ENCODE measurements at places on chromosomes 1 and 21.

- DNase-seq: no peak
Observed at GRCh38 chr1:102821707-102822106, 286.6 kb downstream of the COL11A1 start.

GRCh38 chr21:44596068-44596725 is 3.9 kb upstream of the KRTAP10-6 start:
- no peak for DNase-seq

DNA sequence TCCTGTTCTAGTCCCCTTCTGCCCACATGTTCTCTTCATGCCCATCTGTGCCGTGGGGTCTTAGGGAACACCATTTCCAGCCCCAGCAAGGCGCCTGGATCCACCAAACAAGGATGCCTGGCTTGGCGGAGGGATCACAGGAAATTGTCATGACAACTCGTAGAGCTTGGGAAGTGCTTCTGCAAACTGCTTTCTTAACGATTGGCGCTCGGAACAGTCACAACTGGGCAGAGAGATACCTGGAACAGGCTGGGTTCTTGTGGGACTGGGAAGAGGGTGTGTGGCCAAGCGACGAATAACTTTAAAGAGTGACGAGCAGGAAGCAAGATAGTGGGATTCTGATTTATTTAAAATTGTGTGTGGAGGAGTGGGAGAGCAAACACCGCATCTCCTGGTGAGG is 329.8 kb downstream of the RPS6KC1 start:
- no peak for DNase-seq

- no peak for DNase-seq
Observed at GRCh38 chr21:34203851-34204420, 130.6 kb downstream of the MRPS6 start.

DNA sequence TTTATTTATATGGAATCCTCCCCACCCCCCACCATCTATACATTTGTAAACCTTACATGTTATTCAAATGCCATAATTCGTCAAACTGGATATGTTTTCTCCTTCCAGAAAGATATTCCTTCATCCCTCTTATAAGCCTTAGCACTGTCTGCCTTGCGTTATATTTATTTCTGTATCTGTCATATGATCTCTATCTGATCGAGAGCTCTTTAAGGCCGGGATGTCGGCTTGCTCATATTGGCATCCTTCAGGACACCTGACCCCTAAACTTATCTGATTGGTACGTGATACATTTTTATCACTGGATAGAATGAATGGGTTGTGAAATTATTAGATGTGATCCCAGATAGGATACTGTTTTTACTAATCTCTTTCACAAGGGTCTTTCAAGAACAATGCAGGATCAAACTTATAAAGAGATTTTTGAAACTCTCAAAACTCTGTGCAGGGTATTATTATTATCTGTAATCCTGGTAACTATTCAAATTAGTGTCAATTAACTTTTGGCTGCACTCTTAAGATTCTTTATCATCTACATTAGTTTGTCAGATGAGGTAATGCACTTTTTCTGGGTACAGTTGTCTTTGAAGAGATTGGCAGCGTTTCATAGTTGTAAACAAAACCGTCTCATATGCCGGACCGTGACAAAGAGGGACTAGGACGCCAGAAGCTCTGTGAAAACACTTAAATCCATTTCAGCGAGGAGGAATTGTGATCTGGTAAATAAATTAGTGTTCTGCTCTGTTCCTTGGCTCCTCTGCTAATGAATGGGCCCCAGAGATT is 152.0 kb downstream of the KIF26B start:
- no peak for DNase-seq

GRCh38 chr1:32773764-32774463 is 43.2 kb downstream of the YARS1 start:
- no peak for DNase-seq

- DNase-seq: no peak
Observed at GRCh38 chr1:229691362-229691761, 65.3 kb downstream of the URB2 start.

GRCh38 chr1:20322081-20322824 is 31.6 kb downstream of the VWA5B1 start:
- DNase-seq: no peak

GRCh38 chr1:169109561-169110134 is 3.2 kb downstream of the ATP1B1 start:
- DNase-seq: no peak

- peak; percentile 73 for DNase-seq
Observed at GRCh38 chr1:226602186-226603021, 53.8 kb downstream of the STUM start.

DNA sequence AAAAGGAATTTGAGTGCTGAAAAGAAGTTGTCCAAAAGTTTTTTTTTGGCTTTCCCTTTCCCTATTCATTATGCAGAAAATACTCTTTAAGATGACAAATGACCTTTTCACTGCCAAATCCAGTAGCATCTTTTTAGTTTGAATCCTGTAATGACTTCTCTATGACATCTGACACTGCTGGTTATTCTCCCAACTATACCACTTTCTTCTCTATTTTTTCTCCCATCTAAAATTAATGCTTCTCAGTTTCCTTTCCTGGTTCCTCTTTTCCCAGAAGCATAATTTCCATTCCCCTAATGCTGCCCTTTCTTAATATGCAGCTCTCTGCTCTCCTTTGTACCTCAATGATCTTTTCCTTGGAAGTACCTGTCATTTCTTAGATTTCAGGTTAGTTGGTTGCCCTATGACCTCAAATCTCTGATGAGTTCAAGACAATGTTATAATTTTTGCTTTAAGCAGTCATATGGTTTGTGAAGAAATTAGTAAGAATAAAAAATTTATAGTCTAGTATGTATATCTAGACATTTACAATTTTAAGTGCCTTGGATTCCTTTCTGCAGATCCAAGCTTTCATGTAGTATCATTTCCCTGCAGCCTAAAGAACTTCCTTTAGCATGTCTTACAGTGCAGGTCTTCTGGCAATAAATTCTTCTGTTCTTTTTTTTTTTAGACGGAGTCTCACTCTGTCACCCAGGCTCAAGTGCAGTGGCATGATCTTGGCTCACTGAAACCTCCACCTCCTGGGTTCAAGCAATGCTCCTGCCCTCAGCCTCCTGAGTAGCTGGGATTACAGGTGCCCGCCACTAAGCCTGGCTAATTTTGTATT is 150.8 kb downstream of the CDC42BPA start:
- DNase-seq: no peak

DNA sequence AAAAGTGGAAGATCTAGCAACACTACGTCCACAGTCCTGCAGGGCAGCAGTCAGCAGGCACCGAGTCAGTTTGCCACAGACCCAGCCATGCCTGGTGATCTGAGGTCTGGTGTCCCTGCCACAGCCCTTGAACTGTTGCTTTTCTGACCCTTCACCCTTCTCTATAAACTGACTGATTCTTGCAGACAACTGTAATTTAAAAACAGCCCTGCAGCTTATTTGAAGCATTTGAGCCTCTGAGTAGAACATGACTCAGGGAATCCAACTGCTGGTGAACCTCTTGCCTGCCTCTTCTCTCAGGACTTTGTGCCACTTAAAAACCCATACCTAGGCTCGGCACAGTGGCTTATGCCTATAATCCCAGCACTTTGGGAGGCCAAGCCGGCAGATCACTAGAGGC is 107.2 kb downstream of the EDEM3 start:
- no peak for DNase-seq

GRCh38 chr1:64549464-64550239 is 79.7 kb downstream of the CACHD1 start:
- no peak for DNase-seq

GRCh38 chr1:2433936-2434655 is 21.7 kb upstream of the PEX10 start:
- no peak for DNase-seq

- DNase-seq: no peak
Observed at GRCh38 chr21:35178827-35179226, 129.7 kb upstream of the RUNX1 start.

GRCh38 chr1:53628286-53628955 is 110.5 kb downstream of the GLIS1 start:
- no peak for DNase-seq

GRCh38 chr1:63523738-63524137 is 413 bp downstream of the EFCAB7 start:
- DNase-seq: no peak

All from fibroblast of skin of left quadriceps (primary cell).